AG04449 (cell line): ENCODE measurements at places on chromosomes 6 and 20.

DNA sequence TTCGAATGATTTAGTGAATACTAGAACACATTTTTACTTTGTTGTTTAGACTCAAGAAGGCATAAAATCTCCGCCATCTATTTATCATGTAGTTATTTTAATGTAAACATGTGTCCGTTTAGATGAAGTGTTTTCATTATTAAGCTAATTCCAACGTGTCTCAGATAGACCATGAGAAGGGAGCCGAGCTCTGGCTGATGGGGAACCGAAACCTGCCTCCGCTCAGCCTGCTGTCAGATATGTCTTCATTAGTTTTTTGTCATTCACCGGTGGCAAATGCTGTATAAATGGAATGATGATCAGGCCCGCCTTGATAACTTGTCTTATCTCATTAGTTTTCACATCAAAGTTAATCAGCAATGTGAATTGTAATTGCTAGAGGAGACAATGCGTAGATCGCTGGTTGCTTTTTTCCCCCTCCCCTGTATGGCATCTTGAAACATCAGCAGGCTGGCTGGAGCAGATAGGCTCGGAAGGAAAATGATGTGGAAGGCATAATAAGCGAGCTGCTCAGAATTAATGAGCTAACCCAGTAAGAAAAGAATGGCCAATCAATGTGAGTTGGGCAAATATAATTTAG, 136.4 kb downstream of the LINC00237 start:
- no peak for DNase-seq

DNA sequence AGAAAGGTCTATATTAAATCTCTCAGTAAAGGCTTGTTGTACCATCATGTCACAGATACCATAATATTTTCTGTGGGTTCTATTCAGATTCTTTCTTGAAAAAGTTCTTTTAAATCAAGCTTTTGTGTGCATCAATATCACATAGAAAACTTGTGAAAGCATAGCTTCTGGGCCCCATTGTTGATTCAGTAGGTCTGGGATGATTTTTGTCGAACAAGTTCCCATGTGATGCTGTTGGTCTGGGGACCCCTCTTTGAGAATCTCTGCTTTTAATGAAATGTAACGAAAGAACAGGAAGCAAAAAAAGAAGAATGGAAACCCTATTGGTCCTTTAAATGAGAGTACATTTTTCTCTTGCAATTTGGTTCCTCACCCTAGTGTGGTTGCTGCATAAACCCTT, 597.7 kb upstream of the CITED2 start:
- DNase-seq = no peak

- no peak for DNase-seq
These were observed 11.2 kb downstream of the UST start for GRCh38 chr6:148757944-148758480.

- DNase-seq = no peak
These were observed 40.2 kb downstream of the RALY start for GRCh38 chr20:34033903-34034302.

DNA sequence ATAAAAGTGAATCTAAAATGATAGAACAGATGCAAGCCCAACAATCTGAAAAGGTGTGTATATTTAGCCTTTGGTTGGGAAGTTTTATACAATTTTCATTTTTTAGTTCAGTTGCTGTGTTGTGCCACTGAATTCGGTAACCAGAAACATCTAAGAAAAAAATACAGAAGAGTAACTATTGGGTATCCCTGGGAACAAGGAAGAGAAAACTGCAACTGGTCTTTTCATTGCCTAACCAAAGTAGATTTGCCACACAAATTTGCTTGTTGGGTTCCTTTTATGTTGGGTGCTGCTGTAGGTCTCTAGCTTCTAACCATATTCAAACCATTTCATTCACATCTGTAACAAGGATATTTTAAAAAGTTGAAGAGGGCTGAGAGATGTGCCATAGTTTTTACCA, 2.8 kb upstream of the TMEM30A start:
- DNase-seq = no peak

GRCh38 chr6:13614126-13614925, 809 bp upstream of the NOL7 start:
- no peak for DNase-seq

DNA sequence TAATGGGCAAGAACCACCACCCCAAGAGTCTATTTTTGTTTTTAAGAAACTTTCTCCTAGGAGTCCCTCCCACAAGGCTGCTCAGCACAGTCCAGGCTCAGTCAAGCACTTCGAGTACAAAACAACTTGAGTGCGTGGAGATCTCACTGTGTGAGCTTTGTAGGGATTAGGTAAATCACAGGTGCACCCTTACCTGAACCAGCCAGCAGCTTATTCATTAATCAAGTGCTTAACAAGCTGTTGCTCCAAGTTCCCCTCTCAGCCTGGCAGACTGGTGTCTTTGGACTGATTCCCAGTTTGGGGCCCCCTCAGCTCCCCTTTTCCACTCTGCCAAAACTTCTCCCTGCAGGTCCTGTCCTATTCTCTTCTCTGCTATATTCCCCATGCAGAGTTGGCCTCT, 133.1 kb downstream of the LY86 start:
- DNase-seq = no peak

GRCh38 chr6:111403388-111403787, 79.6 kb downstream of the REV3L start:
- no peak for DNase-seq

DNA sequence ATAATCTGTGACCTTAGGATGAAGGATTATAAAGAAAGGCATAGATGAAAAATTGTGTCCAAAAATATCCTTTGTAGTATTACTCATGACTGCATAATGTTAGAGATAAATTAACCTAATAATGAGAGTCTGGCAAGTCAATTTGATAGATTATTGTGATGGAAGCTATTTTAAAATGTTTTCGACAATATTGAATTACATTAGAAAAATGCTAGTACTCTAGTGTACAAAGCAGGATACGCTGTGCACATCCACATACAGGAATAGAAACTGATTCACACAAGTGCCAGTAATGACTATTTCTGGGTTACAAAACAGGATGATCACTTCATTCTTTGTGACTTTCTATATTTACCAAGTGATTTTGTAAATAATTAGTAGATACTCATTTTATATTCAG, 3.3 kb downstream of the SLC17A2 start:
- DNase-seq = no peak

GRCh38 chr6:144104488-144104887, 9.1 kb upstream of the SF3B5 start:
- DNase-seq = no peak

DNA sequence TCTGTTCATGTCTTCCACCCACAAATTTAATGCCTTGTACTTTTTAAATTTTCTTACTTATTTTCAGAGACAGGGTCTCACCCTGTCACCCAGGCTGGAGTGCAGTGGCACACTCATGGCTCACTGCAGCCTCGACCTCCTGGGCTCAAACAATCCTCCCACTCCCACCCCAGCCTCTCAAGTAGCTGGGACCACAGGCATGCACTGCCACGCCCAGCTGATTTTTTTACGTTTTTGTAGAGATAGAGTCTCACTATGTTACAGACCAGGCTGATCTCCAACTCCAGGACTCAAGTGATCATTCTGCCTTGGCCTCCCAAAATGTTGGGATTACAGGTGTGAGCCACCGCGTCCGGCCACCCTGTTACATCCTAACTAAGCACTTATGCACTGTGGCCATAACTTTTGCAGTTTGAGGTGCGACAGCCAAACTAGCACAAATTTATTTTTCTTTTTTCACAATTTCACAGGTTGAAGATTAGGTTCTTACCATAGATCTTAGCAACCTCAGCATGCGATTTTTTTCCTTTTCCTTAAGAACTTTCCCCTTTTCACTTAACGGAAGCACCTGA, 92.1 kb downstream of the EPB41L2 start:
- no peak for DNase-seq

DNA sequence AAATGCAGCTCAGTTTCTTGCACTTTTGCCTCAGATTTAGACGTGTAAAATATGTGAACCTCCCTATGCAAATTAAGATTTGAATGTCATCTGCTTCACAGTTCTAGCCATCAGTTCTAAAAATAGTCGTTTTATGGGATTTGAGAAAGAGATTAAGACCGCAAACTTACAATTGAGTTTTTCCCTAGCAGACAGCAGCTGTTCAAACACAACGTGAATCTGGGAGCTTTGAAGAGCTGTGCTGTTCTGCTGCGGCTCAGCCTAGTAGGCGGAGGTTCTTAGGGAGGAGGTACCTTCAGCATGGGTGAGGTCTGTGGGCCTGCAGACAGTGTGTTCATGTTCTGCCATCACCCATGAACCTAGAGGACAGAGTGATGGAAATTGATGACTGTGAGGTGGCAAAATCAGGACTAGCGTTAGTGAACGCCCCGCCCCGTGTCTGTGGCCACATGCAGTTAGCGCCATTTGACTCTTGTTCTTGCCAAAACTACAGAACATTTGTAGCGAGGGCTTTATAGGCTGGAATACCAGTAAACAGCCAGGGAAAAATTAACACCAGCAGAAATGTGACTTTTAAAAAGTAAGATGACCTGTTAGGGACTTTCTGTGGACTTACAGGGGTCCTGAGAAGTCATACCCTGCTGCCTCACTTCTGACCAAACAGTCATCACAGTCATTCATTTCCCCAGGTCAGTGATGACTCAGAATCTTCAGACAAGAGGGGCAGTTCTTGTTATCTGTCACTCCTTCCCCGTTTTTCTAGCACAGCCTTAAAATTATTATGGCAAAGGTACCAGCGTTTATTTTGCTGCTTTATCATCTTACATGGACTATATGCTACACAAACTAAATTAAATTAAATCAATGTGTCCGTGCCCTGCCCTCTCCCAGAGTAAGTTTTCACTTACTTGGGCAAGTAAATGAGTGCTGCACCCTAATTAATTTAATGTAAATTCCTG, 84.3 kb upstream of the TMEM181 start:
- DNase-seq = peak; percentile 65

DNA sequence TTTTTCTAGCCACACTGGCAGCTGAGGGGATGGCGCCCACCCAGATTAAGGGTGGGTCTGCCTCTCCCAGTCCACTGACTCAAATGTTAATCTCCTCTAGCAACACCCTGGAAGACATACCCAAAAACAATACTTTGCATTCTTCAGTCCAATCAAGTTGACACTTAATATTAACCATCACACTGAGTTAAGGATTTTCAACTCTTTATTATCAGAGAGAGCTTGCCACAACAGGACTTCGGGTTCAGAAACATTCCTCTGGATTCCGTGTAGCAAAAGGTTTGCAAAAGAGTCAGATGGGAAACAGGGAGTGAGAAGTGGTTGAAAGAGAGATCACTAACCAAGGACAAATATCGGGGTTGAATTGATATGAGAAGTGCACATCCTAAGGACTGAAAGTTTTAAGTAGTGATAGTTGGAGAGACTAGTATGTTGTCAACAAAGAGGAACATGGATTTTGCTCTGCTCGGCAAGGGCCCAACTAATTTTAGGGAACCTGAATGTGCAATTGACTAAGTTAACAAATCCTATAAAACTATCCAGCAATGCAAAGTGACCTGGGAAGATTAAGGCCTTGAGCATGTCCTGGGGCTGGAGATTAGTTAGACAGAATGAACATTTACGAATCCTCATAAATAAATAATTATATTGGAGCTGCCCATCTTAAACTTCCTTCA, 137.0 kb upstream of the TENT5A start:
- DNase-seq = no peak

DNA sequence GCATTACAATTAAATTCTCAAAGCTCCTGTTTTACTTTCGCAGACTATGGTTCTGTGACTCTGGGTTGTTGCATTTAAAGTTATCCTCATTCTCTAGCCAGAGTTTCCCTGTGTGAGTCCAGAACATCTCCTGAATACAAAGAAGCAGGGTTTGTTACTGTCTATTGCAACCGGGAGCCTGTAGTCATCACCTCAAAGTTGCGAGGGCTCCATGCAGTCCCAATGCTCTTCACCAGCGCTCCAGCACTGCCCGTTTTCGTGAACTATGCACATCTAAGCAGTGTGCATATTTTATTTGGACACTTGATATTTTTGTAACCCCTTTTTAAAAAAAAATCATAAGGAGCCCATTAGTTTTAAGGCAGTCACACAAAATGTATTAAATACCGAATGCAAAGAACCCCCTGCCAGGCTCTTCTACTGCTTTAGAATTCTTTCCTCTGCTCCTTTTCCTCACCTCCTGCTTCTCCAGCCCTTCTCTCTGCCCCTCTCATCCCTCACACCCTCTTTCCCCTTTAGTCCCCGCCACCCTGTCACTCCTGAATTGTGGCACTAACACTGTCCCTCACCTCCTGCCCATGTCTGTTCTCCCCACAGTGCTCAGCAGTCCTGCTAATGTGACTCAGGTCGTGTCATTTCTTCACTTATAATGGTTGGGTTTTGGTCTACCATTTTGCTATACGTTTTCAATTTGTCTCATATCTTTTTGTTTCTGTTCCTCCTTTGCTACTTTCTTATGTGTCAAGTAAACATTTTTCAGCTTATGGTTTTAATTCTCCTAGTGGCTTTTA, 1.1 kb upstream of the HLA-C start:
- DNase-seq = no peak

- no peak for DNase-seq
These were observed 15.0 kb downstream of the KCNK5 start for GRCh38 chr6:39214120-39214813.

DNA sequence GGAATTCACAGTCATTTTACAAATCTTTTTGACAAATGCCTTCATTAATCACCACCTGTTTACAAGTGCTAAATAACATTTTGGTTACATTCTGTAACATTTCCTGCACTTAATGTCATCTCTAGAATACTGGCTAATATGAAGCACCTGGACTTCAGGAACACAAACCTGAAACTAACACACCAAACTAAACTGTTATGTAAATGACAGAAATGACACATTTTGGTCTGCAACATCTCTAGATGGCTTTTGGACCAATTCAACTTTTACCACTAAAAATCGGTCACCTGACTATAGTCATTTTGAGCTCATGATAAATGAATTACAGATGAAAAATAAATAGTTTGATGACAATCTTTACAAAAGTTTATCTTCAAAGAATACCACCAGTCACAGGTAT, 80.6 kb downstream of the ATG5 start:
- no peak for DNase-seq

DNA sequence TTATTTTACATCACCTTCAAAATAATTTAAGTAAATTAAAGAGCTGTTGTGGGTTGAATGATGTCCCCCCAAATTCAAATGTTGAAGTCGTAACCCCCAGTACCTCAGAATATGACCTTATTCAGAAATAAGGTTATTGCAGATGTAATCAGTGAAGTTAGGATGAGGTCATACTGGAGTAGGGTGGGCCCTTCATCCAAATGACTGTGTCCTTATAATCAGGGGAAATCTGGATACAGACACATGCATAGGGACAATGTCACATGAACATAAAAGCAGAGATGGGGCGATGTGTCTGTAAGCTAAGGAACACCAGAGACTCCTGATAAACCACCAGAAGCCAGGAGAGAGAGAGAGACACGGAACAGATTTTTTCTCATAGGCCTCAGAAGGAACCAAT, 13.3 kb upstream of the IL20RA start:
- no peak for DNase-seq
